Endodermal cell (in vitro differentiated cells): ENCODE measurements at places on chromosomes 1 and 21. TPM values are rescaled to one million over a fixed set of nuclear protein-coding genes. Genes with fewer than 3 reads are reported as not detected.
A peak's percentile ranks its signal among the peaks of the same experiment; 100 is the strongest.

DNA sequence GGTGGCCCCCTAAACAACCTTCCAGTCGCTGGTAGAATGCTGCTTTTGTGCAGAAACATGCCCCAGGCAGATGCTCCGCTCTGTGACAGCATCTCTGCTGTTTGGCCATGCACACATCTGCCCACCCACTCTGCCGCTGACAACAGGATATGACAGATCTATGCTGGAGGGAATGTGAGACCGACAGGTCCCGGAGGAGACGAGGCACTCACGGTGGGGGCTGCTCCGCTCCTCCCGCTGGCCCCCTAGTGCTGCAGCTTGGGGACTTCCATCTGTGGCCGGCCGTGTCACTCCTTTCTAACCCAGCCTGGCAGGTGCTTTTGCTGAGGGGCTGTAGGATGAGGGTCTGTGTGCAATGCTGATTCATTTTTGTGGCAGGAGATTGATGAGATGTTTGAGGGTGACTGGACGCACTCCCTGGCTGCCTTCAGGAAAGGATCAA, 49.1 kb upstream of the DMRTB1 start:
- H3K27me3 ChIP-seq = no peaks in the 10 kb centered on the region
- H3K4me1 ChIP-seq = peaks cover 26% of the 10 kb centered on the region
- peaks cover 8% of the 10 kb centered on the region for H3K36me3 ChIP-seq

The OPRD1 gene
- 0.55 and 0.56 TPM in 2 replicates for total RNA-seq

The DCST1 gene
- total RNA-seq = not detected in 3 replicates

DNA sequence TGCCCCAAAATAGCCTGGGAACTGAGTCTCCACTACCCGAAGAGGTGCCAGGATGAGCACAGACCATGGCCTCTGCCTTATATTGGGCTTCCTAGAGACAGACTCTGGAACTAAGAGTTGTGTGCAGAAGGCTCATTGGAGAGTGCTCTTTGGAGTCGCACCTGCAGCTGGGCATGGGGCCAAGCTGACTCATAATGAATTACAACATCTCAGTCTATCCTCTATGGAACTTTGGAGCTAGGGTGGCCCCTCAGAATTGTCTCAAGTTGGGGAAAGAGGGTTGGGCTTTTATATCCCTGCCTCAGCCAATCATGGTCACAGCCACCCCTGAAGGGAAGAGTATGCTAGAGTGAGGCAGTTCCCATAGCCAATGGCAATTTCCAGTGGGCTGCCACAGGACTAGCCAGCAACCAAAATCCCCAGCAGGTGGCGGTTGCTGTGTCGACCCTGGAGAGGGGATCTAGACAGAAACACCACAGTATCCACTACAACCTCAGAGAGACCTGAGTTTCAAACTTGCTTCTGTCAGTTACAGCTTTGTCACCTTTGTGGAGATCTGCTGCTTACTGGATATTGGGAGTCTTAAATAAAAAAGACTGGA, 93.8 kb downstream of the DMRTA2 start:
- DNase-seq = peak; percentile 58
- H3K36me3 ChIP-seq = no peaks in the 10 kb centered on the region
- no peak overlapping the region for H3K27ac ChIP-seq
- no peak overlapping the region for H3K4me3 ChIP-seq

The OLFM3 gene
- 0.15 to 0.33 TPM in 2 of 3 replicates, not detected in the other for total RNA-seq

The SPRR4 gene
- total RNA-seq = not detected in 2 replicates

- no peak overlapping the region for H3K4me3 ChIP-seq
- no peaks in the 10 kb centered on the region for H3K27me3 ChIP-seq
These were observed 44.8 kb downstream of the ADAMTS1 start for GRCh38 chr21:26800455-26800854.

The CYP4X1 gene
- 6.6 to 12.9 TPM (median 12.5 TPM) in 3 replicates for total RNA-seq

DNA sequence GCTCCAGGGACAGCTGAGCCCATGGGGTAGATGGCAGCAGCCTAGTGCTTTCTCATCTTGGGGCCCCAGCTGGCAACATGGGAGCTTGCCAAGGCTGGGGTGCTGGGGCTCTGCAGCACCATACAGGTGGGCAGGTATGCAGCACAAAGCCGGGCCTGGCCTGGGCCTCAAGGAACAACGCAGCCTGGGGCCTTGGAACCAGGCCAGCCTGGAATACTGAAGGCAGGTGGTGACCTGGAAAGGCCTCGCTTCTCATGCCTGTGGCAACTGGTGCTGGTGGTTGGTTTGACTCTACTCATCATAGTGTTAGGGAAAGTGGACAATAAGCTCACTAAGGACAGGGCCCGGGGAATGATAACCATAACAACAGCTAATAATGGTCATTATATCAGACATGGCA, 27.0 kb upstream of the SDHB start:
- no peak overlapping the region for H3K27ac ChIP-seq
- no peaks in the 10 kb centered on the region for H3K4me1 ChIP-seq
- no peak overlapping the region for H3K4me3 ChIP-seq
- H3K36me3 ChIP-seq = no peaks in the 10 kb centered on the region
- H3K27me3 ChIP-seq = no peaks in the 10 kb centered on the region

GRCh38 chr1:65799601-65800000, 6.9 kb downstream of the PDE4B start:
- no peak for DNase-seq
- H3K27ac ChIP-seq = no peak overlapping the region
- H3K36me3 ChIP-seq = no peaks in the 10 kb centered on the region

The ZNF593OS gene
- total RNA-seq = not detected in 2 replicates
